ENCODE measurements at places on chromosomes 6 and 20.

DNA sequence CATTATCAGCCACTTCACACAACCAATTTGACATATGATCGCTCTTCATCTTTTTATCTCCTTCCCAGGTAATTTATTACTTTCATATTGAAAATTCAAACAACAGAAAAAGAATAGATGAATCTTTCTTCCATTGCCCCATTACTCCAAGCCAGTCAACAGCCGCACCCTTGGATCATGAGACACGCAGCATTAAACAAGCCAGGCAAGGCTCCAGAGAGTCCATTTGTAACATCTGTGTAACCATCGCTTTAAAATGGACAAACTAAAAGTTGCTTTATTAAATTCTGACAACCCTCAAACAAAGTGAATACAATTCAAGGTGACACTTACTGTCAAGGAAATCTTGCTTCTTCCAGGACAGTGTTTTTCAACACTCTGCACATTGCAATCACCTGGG, 200.3 kb downstream of the EPM2A start:
- no peak for DNase-seq

GRCh38 chr6:51467231-51467952, 620.0 kb downstream of the PKHD1 start:
- no peak for DNase-seq

- no peak for DNase-seq
Measured at GRCh38 chr6:150800674-150801314, 64.7 kb upstream of the MTHFD1L start.

- DNase-seq, result no peak
Measured at GRCh38 chr6:129120856-129121638, 238.1 kb downstream of the LAMA2 start.

- DNase-seq, result no peak
Measured at GRCh38 chr6:68333442-68333841, 301.6 kb upstream of the ADGRB3 start.
